ENCODE measurements at places on chromosomes 7 and 10.

GRCh38 chr10:116608686-116609594 lies 11.8 kb upstream of the PNLIPRP2 start:
- DNase-seq = no peak

- DNase-seq = no peak
Observed at GRCh38 chr7:47381134-47381495, 200.8 kb downstream of the TNS3 start.

DNA sequence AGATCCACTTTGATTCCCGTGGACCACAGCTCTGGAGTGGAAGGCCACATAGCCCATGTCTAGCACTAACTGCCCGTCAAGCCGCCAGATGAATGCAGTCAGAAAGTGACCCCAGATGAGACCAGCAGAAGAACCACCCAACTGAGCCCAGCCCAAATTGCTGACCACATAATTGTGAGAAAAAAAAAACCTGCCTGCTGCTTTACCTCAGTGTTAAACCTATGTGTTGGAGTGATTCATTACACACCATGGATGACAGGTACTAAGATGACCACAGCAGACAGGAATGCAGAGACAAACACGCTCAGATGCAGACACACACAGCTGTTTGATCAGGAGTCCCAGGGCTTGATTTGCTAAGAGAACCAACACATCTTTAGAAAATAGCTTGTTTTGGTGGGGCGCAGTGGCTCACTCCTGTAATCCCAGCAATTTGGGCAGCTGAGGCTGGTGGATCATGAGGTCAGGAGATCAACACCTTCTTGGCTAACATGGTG lies 168.1 kb upstream of the PPP2R2D start:
- no peak for DNase-seq

DNA sequence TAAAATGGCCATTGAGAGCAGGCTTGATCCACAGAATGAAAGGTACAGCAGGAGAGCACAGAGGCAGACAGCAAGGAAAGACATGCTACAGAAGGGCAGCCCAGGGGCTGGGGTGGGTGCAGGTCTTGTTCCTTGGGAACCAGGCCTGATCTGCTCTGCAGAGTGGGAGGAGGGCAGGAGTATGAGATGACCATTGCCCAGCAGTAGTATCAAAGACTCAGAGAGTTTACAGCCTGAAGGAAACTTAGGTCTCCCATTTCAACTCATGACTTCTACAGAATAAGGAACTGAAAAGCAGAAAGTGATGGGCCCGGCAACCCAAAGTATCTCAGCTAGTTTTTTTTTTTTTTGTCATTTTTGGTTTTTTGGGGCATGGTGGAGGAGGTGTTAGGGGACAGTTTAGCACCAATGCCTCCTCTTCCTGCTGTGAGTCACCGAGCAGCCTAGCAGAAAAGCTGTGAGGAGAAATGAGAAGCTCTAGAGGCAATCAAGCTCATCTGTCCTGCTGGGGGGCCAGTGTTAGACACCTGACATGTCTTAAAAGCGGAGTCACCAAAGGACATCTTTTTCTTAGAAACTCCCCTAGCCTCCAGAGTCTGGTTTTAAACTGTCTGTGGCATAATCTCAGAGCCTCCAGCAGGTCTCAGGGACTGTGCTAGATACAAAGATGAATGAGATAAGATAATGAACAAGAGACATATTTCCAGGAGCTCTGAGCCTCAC lies 34.3 kb upstream of the HERPUD2 start:
- DNase-seq = no peak

- DNase-seq = no peak
Observed at GRCh38 chr10:113695691-113696090, 16.0 kb downstream of the CASP7 start.

- no peak for DNase-seq
Observed at GRCh38 chr10:71774916-71775702, 1.8 kb upstream of the VSIR start.

DNA sequence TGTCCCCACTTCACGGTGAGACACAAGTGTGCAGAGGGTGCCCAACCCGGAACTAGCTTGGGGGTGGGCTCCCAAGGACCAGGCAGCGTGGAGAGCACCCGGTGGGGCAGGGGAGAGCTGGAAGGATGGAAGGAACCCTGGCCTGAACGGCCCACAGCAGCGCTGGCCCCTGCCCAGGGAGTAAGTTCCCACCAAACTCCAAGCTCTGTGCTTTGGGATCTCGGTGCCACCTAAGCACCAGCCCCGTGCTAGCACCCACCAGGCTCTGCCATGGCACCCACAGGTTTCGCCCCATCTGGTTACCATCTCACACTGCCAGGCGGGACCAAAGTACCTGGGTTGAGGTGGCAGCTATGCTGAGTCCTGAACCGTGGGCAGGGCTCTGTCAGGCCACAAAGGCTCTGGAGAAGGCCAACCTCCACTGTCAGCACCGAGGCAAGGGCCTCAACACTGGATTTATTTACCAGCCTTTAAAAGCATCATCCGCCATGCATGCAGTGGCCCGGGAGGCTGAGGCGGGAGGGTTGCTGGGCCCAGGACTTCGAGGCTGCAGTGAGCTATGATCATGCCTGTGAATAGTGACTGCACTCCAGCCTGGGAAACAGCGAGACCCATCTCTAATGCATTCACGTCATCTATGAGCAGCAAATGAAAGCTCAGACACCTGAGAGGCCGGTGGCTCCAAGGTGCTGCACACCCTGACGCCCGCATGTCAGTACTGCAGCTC lies 16.0 kb downstream of the GPER1 start:
- no peak for DNase-seq

GRCh38 chr7:25795824-25796235 lies 356.2 kb upstream of the NFE2L3 start:
- DNase-seq = peak; percentile 1

DNA sequence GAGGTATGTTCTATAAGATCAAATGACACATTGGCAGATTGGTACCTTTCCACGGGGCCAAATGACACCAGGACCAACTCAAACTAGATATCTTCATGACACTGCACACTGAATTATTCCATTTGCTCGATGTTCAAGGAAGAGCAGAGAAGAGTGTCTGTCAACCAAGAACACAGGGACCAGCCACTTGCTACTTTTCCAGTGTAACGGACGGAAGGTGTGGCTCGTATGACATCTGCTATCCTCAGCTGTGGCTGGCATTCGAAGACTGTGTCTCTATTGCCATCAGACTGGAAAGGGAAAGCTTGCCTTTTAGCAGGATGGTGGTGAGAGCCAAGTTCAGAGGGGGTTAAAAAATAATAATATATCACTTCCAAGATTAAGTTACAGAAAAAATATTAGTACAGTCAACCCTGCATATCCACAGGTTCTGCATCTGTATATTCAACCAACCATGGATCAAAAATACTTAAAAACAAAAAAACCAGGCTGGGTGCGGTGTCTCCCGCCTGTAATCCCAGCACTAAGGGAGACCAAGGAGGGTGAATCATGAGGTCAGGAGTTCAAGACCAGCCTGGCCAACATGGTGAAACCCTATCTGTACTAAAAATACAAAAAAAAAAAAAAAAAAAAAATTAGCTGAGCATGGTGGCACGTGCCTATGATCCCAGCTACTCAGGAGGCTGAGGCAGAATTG lies 237.1 kb downstream of the PRPF18 start:
- no peak for DNase-seq

- no peak for DNase-seq
Observed at GRCh38 chr7:75617634-75618234, 121.0 kb downstream of the HIP1 start.

GRCh38 chr10:75922435-75922834 lies 491.0 kb downstream of the LRMDA start:
- no peak for DNase-seq

DNA sequence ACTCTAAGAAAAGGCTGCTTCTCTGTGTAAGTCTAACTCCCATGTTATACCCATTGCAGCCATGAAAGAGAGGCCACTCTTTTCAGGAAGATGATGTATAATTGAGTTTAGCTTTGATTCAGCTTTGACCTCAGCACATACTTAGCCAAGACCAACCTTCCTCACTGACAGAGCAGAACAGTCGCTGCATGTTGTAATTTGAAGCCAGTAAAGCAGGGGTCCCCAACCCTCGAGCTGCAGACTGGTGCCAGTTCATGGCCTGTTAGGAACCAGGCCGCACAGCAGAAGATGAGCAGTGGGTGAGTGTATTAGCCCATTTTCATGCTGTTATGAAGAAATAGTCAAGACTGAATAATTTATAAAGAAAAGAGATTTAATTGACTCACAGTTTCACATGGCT lies 223.9 kb downstream of the GPR158 start:
- no peak for DNase-seq

DNA sequence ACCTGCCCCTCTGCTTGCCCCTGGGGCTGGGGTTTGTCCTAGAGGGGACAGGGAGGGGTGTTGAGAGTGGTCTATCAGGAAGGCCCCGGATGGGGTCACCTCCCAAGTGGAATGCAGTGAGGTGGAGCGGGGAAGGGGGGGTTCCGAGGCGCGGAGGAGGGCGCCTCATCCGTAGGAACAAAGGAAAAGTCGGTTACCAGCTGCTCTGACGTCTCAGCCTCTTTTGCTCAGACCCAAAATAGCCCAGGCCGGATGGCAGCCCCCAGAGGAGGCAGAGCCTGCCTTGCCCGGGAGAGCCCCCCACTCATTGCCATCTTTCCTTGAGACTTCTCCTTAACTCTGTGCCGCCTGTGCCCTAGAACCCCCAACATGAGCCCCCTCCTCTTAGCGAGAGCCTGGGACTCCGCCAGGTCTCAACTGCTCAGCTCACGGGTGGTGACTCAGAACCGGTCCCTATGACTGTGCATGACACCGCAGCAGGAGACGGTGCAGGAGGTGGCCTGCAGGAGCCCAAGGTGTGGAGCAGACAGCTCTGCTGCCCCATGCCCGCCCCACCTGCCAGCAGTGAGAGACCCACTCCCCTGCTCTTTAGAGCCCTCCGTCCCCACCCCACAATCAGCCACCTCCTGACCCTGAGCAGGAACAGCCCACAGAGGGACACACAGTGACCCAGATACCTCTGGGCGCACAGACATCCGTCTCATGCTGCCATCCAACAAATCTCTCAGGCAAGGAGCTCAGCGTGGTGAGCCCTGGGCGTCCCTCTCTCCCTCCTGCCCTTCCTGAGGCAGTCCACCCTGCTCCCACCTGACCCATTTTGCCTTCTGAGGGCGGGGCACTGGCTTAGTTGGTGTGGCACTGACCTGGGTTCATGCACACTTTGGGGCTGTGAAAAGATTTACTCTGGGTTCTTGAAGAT lies 13.1 kb downstream of the STX1A start:
- DNase-seq = no peak

GRCh38 chr10:77533887-77534278 lies 103.7 kb downstream of the KCNMA1 start:
- no peak for DNase-seq

DNA sequence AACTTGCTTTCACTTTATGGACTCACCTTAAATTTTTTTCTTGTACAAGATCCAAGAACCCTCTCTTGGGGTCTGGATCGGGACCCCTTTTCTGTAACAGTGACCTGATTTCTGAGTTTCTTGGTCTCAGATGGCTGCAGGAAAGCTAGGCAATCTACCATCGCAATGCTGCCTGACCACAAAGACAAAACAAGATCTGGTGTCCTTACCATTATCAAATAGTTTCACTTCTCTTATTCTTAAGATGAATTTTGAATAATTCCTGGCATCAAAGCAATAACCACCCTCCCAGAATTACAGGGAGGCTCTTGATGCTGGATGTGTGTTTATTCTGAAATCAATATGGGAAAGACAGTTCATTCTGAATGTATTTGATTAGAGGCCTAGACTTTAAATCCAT lies 77.4 kb upstream of the FRMD4A start:
- DNase-seq = no peak

GRCh38 chr10:48626447-48626846 lies 21.6 kb upstream of the ARHGAP22 start:
- no peak for DNase-seq

GRCh38 chr7:129084801-129085551 lies 30.1 kb upstream of the TNPO3 start:
- no peak for DNase-seq

GRCh38 chr7:30828591-30828990 lies 57.4 kb downstream of the MINDY4 start:
- no peak for DNase-seq

GRCh38 chr10:28177944-28178637 lies 124.8 kb downstream of the MPP7 start:
- DNase-seq = no peak

- peak; percentile 82 for DNase-seq
Observed at GRCh38 chr10:71999360-72000072, 35.3 kb downstream of the CHST3 start.

GRCh38 chr7:133853706-133854276 lies 273.3 kb upstream of the LRGUK start:
- DNase-seq = peak; percentile 63

GRCh38 chr10:123323884-123324283 lies 169.7 kb downstream of the BUB3 start:
- no peak for DNase-seq

GRCh38 chr7:35993113-35993512 lies 159.9 kb upstream of the EEPD1 start:
- DNase-seq = no peak

GRCh38 chr10:121510201-121510771 lies 88.0 kb downstream of the FGFR2 start:
- DNase-seq = no peak

GRCh38 chr10:128286762-128287500 lies 160.7 kb upstream of the MKI67 start:
- DNase-seq = no peak

DNA sequence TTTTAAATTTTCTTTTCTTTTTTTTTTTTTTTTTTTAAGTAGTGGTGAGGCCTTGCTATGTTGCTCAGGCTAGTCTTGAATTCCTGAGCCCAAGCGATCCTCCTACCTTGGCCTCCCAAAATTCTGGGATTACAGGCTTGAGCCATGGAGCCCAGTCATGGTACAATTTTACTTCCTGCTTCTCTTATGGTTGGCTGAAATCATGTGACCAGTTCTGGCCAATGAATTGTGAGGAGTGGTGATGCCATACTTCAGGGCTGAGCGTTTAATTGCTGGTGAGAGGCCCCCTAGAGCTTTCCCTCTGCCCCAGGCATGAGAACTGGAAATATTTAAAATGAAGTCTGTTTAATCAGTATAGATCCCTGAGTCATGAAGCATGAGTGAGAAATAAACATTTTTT lies 22.2 kb upstream of the BAIAP2L1 start:
- no peak for DNase-seq

DNA sequence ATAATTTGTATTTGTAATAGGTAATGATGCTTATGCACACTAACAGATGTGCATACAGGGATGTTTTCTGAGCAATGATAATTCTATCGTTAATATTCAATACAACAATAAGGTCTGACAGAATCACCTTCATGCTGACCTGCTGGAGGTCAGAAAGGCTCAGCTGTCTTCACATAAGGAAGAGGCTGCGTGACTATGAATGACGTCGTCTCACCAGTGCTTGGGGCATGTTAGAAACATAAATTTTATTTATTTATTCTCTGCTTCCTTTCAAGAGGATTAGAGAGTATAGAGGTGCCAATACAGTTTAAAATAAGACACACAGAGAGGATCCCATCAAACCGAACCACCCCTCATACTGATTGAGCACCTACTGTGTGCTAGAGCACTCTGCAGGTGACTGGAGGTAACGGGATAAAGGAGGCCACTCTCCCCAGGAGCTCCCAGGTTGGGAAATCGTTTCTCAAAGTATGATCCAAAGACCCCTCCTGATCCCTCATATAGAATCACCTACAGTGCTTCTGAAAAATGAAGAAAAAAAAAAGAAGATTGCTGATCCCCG lies 265.6 kb upstream of the NPVF start:
- no peak for DNase-seq

GRCh38 chr7:128833946-128834325 lies 3.7 kb downstream of the FLNC start:
- DNase-seq = no peak

- DNase-seq = no peak
Observed at GRCh38 chr7:132403465-132404110, 172.7 kb downstream of the PLXNA4 start.

GRCh38 chr10:123865880-123866279 lies 25.7 kb downstream of the CPXM2 start:
- no peak for DNase-seq
